Activated B cell treated with CpG ODN at 0.5 μM for 24 hours (primary cell): ENCODE measurements at places on chromosomes 7 and 10. TPM values are rescaled to one million over a fixed set of nuclear protein-coding genes. Genes with fewer than 3 reads are reported as not detected.

DNA sequence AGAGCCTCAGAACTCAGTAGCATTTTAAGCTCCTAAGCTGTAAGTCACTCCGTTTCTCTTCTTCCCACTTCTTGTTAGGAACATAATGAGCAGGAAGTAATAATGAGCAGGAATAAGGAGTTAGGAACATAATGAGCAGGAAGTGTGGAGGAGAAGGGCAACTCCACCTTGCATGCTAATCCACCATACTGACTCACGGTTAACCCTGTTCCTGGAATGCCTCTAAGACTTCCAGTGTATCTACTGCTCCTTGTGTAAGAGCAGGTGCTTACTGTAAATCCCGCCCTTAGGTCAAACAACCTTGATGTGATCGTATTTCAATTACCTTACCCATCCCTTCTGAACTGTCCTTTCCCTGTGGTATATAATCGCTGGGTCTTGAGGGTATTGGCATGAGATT is 528.7 kb downstream of the CALN1 start:
- no peak for DNase-seq

DNA sequence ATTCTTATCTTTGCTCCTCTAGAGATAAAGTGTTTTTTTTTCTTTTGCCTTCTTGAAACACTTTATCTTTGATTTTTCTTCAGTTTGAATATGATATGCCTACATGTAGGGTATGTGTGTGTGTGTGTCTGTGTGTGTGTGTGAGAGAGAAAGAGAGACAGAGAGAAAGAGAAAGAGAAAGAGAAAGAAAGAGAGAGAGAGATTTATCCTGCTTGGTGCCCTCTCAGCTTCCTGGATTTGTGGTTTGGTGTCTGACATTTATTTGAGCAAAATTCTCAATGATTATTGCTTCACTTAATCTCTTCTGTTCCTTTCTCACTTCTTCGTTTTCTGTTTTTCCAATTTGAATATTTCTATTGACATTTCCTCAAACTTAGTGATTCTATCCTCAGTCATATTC is 60.3 kb downstream of the RAB18 start:
- DNase-seq = no peak

- no peak for DNase-seq
Observed at GRCh38 chr10:132774902-132775863, 10.8 kb downstream of the NKX6-2 start.

BTBD16 gene
- not detected in 2 replicates for total RNA-seq

TBRG4 gene
- 109 and 128 TPM in 2 replicates for total RNA-seq

TNKS2 gene
- total RNA-seq = 29.5 and 33.1 TPM in 2 replicates
